ENCODE measurements at places on chromosomes 16 and 17. TPM values are rescaled to one million over a fixed set of nuclear protein-coding genes. Genes with fewer than 3 reads are reported as not detected.

- no peak for DNase-seq
Measured at GRCh38 chr16:29898135-29898803, 1.1 kb downstream of the SEZ6L2 start.

DNA sequence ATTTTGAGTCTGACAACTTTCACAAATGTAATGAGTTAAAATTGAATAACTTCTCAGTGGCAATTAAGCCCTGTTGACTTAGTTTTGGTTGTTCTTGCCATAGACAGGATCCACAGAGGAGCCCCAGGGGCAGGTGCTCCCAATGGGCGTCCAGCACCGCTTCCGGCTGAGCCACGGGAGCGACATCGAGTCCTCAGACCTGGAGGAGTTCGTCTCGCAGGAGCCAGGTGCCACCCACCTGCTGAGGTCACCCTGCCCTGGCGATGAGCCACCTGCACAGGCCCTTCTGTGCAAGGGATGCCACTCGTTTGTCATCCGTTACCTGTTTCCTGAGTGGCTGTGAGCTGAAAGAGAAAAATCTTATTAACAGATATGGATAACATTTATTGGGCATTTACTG, 10.7 kb downstream of the CCDC40 start:
- no peak for DNase-seq

- DNase-seq, result no peak
Measured at GRCh38 chr16:46884513-46885293, 541 bp downstream of the GPT2 start.

- DNase-seq, result no peak
Measured at GRCh38 chr17:28370744-28371103, 617 bp upstream of the VTN start.

- DNase-seq, result no peak
Measured at GRCh38 chr17:66451188-66452149, 149.1 kb downstream of the PRKCA start.

DNA sequence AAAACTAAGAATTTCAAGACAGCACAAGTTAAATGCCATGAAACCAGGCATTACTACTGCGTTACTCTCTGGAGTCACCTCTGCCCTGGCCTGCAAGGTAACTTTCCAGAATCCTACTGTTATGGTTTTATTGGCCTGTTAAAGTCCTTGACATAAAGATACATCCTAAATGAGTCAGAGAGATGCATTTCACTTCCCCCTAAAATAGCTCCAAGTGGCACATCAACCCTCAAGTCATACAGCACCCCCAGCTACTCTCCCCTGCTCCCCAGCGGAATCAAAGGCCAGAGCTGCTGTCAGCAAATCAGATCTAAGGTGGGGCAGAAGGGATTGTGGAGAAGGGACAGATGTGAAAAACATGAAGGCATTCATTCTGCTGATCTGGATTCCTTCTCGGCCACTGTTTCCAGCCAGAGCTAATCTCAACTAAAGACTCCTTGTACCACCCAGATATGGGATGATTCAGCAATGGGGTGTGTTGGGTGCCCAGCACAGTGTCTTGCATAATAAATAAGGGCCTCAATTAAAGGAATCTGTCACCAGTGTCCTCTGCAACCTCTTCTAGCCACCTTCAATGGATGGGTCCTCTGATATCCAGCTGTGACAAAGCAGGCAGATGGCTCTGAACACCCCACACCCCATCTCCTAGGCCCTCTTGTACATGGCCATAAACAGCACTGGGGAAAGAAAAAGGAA, 8.5 kb upstream of the CCL1 start:
- DNase-seq, result no peak

The IL21R gene
- total RNA-seq, result not detected

DNA sequence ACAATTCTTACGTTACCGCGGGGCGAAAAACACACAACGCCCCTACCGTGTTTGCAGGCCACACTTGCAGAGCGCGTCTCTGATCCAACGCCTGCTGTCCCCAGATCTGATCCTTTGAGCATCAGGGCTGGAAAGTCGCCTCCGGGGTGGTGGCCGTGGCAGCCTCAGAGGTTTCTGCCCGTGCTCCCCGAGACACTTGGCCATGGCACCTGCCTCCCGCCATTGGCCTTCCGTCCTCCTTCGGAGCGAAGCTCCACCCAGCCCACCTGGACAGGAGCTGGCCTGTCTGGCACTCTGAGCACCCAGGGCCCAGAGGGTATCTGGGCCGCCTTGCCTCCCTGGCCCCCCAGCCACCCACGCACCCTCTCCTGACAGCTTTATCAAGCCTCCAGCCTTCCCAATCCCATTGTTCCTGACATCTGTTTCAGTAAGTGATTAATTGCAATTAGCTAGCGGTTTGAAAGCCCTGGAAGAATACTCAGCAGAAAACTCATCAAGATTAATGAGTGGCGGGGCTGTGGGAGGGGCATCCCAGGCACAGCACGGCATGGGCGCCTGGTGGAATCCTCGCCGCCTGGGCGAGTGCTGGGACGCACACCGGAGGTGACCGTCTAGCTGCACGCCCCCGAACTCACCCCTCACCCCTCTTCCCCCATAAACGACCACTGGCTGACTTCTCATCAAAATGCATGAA, 181.5 kb upstream of the GSE1 start:
- no peak for DNase-seq

The DNAI2 gene
- not detected for total RNA-seq

GRCh38 chr17:75853433-75853832, 1.7 kb downstream of the WBP2 start:
- DNase-seq, result no peak

DNA sequence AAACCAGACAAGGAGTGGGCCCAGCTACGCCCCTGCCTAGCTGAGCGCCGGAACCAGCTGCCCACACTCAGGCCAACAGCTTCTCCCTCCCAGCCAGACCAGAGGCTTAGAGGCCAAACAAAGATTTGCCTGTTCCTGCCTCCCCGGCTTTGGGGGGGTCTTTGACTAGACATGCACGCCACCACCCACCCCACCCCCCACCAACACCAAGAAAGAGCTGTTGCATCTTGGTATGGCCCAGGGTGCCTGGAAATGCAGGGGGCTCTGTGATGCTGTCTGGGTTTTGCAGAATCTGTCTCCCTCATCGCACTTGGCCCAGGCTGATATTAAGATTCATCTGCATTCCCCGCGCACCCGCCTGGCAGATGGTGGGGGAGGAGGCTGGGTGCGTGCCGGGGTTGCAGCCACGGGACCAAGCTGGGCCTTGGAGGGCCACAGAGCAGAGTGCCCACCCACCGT, 1.3 kb upstream of the NXPH3 start:
- DNase-seq, result no peak

The CCDC200 gene
- not detected for total RNA-seq

GRCh38 chr16:66227766-66228530, 138.5 kb upstream of the CDH5 start:
- no peak for DNase-seq

The NGFR gene
- 3.3 TPM for total RNA-seq

GRCh38 chr17:13273806-13274205, 256.0 kb upstream of the ELAC2 start:
- no peak for DNase-seq

- no peak for DNase-seq
Measured at GRCh38 chr17:2018716-2019510, 6.2 kb downstream of the RTN4RL1 start.

All from occipital lobe (tissue), 3 donors.